ENCODE measurements at places on chromosomes 5 and 9.

DNA sequence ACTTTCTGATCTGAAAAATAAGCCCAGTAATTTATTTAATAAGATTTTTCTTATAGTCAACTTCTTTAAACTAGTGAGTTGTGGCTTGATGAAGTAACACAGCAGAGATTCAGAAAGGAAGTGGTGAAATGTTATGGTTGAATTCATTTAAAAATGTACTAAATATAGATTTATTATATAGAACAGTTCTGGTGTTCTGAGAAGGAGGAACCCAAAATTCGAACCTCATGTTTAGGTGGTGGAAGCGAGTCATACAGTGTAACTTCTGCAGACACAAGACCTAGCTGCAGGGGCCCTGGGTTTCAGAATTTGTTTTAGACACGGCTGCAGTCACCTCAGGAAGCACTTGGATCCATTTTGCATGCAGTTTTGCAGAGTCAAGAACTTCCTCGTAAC is 188.2 kb downstream of the TRIO start:
- no peak for DNase-seq

DNA sequence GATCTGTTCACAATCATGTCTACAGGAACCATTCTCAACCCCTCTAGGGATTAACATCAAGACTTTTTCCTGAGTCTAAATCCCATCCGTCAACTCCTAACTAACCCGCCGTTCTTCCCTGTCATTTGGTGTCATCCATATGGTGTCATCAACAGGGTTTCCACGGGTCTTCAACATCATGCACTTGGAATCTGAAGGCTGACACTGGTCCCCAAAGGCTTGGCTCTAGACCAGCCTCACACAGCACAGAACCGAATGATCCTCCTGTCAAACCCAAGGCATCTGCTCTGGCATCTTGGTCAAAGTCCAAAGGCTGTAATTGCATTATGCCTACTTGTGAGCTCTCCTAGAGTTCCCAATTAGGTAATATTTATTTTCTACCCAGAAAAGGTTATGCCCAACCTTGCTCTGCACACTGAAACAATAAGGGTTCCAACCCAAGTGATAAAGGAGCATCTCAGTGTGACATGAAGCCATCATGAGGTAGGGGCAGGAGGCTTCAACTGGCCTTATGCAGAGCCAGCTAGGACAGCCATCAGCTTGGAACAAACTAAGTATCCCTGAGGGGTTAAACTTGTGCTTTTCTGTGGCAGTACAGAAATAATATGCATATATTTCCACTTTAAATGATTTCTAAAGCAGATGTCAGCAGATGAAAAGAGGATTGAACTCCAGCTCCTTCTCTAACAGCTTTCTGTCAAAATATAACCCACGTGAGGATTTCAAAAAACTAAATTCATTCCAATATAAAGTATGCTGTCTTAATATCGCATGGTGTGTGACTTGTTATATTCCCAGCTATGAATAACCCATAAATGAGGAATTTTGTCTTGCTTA is 13.9 kb downstream of the ENC1 start:
- no peak for DNase-seq

- no peak for DNase-seq
Observed at GRCh38 chr9:131240047-131240921, 36.0 kb downstream of the FAM78A start.

DNA sequence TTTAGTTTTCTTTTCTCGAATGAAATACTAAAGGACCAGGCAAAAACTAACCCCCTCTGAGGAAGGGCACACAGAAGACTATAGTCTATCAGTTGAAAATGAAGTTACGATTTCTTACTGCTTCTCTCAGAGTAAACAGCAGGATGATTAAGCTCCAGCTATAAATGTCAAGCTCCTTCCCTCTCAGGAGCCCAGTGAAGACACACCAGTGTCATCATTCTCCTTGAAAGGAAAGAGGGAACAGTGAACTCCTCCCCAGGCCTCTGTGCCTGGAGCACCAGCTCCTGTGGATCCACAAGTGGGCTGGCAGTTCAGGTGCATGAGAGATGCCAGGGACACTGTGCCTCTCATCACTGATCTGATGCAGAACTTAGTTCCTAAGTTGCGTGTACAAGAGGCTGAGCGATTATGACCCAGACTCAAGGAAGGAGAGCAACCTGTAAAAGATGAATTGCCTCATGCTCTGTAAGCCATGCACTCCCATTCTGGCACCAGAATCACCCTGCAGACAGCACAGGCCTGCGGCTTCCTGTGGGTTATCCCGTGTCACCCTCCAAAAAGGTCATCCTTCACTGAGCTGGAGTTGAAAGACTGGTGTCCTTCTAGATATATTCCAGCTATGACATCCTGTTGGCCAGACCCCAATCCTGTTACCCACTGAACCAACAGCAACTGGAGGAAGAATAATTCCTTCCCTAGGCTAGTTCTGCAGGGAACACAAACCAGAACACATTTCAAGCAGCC is 394.0 kb downstream of the SEMA5A start:
- DNase-seq = no peak

DNA sequence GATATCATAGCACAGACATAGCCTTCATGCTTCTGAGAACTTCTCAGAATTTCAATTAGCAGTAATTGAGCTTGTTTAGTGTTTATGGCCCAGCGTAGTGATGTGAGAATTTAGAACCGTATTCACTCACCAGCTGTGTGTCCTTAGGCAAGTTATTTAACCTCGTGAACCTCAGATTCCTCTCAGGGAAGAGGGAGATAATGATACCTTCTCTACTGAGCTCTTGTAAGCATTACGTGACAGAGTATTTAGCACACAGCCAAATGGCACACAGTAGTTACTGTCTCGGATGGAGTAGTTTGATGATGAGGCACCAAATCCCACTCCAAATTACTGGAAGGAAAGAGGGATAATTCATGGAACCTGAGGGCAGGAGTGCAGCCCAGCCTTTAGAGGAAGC is 429.3 kb downstream of the CCDC171 start:
- no peak for DNase-seq

DNA sequence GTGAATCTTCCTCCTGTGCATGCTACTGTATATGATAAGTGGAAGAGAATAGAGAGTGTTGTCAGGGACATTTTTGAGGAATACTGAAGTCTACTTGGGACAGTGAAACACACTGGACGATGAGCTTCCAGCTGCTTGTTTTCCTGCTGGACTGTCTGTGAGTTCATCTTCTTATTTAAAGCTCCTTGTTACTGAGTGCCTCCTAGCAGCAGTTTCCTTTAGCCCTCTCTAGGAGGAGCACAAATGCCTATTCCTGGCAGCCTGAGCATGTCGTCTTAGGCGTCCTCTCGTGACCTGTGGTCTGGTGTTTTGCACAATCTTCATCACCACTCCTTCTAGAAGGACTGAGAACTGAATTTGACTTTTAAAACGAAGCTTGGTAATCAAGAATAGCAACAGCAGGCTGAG is 43.8 kb downstream of the ANKRD33B start:
- no peak for DNase-seq

- no peak for DNase-seq
Observed at GRCh38 chr9:112380825-112381221, 915 bp downstream of the HSDL2 start.

- DNase-seq = no peak
Observed at GRCh38 chr9:35563791-35564197, 41.3 kb upstream of the TESK1 start.

DNA sequence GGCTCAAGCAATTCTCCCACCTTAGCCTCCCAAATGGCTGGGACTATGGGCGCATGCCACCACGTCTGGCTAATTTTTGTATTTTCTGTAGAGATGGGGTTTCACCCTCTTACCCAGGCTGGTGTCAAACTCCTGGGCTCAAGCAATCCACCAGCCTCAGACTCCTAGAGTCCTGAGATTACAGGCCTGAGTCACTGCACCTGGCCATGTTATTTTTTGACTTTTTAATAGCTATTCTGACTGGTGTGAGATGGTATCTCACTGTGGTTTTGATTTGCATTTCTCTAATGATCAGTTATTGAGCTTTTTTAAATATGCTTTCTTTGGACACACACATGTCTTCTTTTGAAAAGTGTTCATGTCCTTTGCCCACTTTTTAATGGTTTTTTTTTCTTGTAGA is 38.2 kb downstream of the FBXW2 start:
- no peak for DNase-seq

DNA sequence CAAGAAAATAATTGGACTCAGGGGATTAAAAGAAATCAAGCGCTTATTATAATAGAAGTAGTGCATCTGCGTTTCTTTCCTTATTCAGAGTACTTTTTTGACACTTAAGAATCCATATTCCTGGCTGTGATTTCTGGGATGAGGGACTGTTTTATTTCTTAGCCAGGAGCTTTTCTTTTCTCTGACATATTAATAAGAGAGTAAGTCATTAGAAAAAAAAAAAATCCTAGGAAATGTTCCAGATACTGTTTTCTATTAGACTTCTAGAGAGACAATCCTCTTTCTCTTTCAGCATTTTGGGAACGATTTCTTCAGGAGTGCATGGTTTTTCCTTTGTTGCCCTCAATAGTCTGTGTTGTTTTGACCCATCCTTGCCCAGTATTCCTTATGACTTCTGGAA is 8.3 kb upstream of the ABCA1 start:
- DNase-seq = no peak

DNA sequence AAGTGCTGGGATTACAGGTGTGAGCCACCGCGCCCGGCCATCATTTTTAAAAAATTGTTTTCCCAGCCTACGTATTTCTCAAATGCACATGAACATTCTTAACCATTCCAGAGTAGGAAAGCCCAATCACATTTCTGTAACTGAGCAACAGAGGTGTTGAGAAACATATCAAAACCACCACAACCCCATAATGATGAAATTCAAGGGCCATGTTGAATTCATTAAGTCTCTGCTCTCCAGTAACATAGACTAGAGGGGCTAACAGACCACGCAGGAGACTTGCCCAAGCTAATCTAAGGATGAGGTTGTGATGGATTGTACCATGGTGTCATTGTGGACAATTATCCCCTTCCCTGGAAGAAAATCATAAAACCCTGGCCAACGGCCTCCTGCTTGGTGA is 52.9 kb downstream of the MYO10 start:
- no peak for DNase-seq

GRCh38 chr5:11426442-11426841 is 477.8 kb downstream of the CTNND2 start:
- DNase-seq = no peak

- DNase-seq = no peak
Observed at GRCh38 chr9:135835131-135835530, 72.2 kb downstream of the CAMSAP1 start.

- DNase-seq = no peak
Observed at GRCh38 chr5:54150841-54151240, 159.5 kb downstream of the ARL15 start.

- no peak for DNase-seq
Observed at GRCh38 chr5:37991301-37992299, 151.8 kb upstream of the GDNF start.

- no peak for DNase-seq
Observed at GRCh38 chr9:135039266-135039870, 48.1 kb upstream of the OLFM1 start.

DNA sequence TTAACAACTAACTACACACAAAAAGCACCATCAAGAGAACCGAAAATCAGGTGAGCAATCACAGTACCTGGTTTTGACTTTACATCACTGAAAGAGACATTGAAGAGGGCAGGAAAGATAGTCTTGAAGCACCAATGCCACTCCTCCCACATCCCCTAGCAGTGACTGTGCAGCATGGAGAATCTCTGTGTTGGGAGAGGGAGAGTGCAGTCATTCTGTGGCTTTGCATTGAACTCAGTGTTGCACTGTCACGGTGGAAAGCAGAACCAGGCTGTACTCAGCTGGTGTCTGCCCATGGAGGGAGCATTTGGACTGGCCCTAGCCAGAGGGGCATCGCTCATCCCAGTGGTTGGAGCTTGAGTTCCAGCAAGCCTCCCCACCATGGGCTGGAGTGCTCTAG is 40.4 kb downstream of the C5 start:
- DNase-seq = no peak

GRCh38 chr9:14219850-14220249 is 94.1 kb downstream of the NFIB start:
- no peak for DNase-seq

GRCh38 chr5:54013556-54014194 is 296.7 kb downstream of the ARL15 start:
- peak; percentile 2 for DNase-seq

- no peak for DNase-seq
Observed at GRCh38 chr5:174315471-174315870, 270.0 kb downstream of the NSG2 start.

DNA sequence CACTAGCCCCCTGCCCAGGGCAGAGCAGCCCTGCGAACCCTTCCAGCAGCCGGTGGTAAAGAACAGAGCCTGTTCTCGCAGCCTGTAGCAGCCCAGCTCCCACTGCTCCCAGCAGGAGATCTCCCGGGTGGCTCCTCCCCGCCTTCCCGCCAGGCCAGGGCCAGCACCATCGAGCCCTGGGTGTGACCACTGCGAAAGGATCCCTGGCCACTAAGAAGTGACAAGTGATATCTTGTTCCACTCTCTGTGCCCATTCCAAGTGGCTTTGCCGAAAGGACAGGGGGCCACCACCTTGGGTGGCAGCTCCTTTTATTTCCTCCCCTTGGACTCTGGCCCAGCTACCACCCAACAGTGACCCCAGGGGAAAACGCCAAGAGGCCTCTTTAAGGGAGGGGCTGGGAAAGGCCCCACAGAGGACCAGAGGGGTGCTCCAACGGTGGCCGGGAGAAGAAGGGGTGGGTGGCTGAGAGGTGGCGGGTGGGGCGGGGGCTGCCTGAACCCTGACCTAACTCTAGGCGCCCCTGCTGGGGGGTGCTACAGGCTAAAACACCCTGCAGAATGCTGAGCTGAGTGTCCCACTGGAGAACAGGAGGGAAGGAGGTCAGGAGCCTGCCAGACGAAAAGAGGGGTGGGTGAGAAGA is 1.6 kb downstream of the NACC2 start:
- no peak for DNase-seq

GRCh38 chr9:135809166-135809565 is 98.2 kb downstream of the CAMSAP1 start:
- no peak for DNase-seq

- no peak for DNase-seq
Observed at GRCh38 chr5:34833976-34834793, 4.8 kb upstream of the TTC23L start.

GRCh38 chr5:136004436-136004835 is 24.4 kb upstream of the TGFBI start:
- DNase-seq = no peak

DNA sequence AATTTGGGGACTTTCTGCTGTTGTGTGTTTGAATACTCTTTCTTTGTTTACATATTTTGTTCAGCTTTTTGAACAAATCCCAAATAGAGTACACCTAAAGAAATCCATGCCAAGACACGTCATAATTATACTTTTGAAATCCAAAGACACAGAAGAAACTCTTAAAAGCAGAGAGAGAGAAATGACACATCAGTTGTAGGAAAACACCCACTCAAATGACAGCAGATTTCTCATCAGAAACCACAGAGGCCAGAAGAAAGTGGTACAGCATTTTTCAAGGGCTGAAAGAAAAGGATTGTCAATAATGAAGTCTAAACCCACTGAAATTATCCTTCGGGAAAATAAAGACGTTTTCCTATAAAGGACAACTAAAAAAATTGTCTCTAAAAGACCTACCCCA is 378.6 kb downstream of the GADD45G start:
- no peak for DNase-seq

GRCh38 chr9:25678846-25679360 is 659 bp upstream of the TUSC1 start:
- no peak for DNase-seq

- no peak for DNase-seq
Observed at GRCh38 chr5:61768692-61769281, 436.7 kb downstream of the ZSWIM6 start.

All from stimulated activated CD8-positive, alpha-beta memory T cell treated with anti-CD3 and anti-CD28 coated beads, Interleukin-7, amount 100 ng/mL, for 24 hours (primary cell).